Mesothelial cell of epicardium (in vitro differentiated cells): ENCODE measurements at places on chromosomes 11 and 22.

GRCh38 chr11:64765291-64765850 is 5.6 kb upstream of the PYGM start:
- DNase-seq, result no peak

DNA sequence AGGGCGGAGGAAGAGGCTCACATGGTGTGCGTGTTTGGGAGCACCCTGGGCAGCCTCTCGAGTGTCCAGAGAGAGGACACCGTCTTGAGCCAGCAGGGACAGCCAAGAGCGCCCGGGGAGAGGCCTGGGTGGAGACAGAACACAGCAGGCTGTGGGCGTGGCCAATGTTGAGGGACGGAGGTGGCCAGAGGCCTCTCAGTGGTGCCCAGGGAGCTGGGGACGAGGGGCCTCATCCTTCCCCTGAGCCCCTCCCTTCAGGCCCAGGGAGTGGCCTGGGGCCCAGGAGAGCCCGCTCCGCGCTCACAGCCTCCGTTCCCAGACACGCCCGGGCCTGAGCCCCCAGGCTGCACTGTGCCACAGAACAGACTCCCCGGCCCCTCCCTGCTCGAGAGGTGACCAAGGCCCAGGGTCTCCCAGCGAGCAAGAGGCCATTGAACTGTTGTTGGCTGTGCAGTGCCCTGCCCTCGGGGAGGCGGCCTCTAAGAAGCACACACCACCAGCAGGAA is 48.4 kb downstream of the CDKN1C start:
- DNase-seq, result peak; percentile 77

- no peak for DNase-seq
Observed at GRCh38 chr11:127862406-127862805, 725.0 kb downstream of the ETS1 start.

DNA sequence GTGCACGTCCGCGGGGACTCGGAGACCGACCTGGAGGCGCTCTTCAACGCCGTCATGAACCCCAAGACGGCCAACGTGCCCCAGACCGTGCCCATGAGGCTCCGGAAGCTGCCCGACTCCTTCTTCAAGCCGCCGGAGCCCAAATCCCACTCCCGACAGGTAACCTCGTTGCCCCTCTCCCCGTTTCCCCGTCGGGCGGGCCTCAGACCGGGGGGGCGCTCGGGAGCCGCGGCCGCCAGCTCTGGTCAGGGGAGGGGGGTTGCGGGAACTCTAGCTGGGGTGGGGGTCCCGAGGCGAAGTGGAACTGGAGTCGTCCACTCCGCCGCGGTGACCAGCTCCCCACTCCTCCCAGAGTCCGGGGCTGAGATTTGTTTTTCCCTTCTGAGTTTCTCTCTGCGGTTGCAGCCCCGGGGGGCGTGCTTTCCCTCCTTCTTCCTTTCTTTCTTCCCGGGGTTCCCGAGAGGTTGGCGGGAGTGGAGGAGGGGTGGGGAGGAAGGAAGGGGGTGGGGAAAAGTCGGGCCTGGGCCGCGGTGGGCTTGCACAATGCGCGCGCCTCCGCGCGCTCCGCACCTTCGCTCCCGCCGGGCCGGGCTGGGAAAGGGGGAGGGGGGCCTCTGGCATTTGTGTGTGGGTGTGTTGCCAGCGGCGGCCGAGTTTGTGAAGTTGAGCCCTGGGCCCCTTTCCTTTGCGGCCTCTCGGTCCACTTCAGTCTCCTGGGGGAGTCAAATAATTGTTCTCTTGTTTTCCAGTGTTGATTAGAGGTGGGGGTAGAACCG is 952 bp downstream of the YAP1 start:
- DNase-seq, result peak; percentile 87

DNA sequence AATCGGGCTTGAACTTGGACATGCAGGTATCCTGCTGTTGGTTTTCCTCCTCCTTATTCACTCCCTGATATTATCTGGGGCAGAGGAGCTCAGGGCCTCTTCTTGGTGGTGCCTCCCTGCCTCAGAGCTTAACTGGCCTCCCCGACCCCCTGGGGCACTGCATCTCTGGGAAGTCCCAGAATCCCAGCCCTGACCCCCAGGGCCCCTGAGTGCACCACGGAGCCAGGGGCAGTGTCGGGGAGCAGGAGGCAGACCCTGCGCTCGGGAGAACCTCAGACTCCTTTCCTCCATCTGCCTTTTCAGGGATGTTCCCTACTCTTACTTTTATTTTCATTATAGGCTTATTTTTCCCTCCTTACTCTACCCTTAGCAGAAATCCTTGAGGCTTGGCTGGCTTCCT is 537.0 kb downstream of the BRD1 start:
- no peak for DNase-seq

DNA sequence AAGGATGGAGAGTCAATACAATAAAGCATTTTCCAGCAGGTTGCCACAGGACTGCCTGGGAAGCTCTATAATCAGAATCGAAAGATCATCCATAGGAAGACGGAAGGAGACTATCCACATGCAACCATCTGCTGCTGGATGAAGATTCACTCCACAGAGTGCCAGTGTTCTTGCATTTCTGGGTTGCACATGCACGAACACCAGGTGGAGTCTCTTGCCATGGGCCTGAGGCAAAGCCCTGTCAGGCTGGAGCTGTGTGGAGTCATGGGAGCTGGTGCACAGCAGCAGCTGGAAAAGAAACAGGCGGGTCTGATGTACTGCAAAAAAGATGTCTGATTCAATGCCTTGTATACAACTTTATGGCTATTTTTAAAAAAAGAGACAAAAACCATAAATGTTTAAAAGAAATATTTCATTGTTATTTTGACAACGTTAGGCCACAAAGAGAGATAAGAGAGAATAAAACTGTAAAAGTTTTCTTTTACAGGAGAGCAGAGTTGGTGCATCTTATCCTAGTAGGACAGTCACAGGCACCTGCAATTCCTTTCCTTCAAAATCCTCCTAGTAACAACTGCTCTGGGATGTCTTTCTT is 12.9 kb upstream of the FAT3 start:
- no peak for DNase-seq

DNA sequence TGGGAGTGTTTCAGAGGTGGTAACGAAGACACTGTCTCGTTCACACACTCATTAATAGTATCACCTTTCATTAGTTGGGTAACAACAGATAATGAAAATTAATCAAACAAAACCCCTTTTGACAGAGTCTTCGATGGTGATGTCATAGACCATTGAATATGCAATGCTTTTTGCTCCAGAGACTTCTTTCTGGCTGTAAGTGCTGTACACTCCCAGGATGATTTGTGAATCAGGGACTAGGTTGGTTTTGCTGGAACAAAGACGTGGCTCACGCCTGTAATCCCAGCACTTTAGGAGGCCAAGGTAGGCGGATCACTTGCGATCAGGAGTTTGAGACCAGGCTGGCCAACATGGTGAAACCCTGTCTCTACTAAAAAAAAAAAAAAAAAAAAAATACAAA is 9.5 kb upstream of the RASSF10 start:
- DNase-seq, result no peak

DNA sequence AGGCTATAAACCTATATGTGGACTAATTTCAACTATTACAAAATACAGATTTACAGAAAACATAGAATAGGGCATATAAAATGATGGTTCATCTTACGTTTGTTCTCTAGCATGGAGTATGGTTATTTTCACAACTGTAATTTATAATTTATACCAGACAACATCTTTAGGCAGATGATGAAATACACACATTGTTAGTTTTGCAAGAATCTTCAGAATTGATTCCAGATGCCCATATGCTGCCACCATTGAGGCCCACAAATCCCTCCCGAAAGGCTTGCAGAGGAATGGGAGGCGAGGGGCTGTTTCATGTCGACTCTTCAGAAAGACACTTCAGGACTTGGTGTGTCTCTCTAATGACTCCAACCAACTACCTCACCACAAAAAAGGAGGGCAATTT is 6.2 kb downstream of the PTPN5 start:
- no peak for DNase-seq

DNA sequence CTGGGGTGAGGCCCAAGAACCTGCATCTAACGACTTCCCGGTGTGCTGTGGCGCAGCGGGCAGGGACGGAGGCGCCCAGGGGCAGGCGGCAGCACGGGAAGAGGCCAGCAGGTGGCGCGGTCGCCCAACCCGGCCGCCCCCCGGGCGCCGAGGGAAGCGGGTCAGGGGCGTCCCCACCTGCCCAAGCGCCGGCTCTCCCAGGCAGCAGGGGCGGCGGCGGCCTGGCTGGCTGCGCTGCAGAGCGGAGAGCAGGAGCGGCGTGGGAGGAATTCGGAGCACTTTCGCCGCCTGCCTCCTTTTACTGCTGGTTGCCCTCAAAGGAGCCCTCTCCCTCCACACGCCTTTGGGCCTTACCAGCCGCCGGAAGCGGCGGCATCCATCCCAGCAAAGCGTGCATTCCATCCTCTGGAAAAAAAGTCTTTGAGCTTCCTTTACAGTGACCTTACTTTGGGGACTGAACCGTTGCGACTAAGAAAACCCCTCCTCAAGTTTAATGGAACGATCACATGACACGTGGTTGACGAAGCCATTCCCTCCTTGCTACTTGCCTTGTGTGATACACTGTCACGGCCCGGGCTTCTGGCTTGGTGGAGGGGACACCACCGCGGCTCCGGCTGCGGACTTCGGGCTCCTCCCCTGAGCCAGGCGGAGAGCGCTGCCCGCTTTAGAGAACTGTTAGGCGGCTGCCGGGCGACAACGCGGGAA is 106.8 kb upstream of the CLMP start:
- peak; percentile 73 for DNase-seq

GRCh38 chr11:65116370-65117205 is 913 bp downstream of the ZNHIT2 start:
- DNase-seq, result no peak

GRCh38 chr11:73194593-73194992 is 23.5 kb upstream of the P2RY2 start:
- DNase-seq, result no peak

DNA sequence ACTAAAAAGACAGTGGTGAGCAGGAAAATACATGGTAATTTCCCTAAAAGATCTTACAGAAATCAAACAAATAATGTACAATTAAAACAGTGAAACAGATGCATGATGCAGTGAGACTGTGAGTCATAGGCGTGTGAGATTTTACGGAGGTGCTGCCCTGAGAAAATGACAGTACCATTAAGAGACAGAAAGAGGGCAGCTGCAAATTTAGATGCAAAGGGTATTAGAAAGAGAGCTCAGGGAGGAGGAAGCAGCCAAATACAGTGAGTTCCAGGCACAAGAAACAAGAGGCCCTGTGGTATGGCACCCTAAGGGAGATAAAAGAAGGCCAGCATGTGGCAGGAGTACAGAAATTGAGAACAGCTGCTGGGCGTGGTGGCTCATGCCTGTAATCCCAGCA is 88.5 kb upstream of the FIBIN start:
- no peak for DNase-seq

DNA sequence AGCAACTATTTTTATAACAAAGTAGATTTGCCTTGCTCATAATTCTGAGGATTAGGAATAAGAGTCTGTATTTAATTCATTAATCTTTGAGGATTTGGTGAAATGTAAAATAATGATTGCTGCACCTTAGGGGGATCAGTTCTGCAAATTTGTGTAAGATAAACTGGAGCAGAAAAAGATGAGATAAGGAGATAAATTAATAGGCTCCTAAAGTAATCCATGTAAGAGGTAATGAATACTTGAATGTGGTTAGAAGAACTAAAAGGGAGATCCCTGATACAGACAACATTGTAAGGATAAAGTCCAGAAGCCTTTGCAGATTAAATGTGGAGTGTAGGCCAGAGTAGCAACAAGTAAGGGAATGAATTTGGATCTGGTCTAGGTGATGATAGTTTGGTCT is 45.6 kb downstream of the PDHX start:
- DNase-seq, result no peak

DNA sequence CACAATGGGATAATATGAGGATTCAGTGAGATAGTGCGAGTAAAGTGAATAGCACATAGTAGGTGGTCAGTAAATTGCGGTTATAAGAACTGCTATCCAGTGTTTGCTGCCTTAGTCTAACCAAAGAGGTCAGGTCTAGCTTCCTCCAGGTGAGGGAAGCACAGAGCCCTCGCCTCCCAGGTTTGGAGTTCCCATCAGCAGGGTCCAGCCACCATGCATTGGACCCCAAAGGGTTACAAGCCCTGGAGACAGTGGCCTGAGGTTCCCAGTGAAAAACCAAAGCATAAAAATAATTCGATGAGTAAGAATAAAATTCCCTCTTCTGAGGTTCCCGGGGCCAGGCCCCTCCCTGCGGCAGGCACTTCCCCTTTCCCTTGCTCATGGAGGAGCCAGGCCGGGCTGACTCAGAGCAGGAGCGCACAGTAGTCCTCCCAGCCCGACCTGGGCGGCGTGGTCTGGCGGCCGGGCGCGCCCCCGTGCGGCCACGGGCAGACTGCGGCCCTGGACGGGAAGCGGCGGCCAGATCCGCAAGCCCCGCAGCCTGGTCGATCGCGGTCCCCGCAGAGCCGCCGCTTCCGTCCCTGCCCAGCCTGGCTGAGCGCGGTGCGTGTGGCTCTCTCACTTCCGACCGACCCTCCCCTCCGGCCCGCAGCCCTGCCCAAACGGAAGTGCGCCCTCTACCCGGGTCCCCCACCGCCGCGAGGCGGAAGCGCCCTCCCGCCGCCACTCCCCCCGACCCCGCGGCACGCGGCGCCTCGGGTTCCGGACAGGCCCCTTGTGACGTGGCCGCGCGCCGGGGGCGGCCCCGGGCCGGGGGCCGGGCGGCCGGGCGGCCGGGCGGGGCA is at the start of gene SLC39A13:
TSS of gene SLC39A13 (plus strand) at position 845 of the 845 bp plus-strand sequence. CDS start 1,505 bp downstream, outside the sequence.
- peak; percentile 88 for DNase-seq

DNA sequence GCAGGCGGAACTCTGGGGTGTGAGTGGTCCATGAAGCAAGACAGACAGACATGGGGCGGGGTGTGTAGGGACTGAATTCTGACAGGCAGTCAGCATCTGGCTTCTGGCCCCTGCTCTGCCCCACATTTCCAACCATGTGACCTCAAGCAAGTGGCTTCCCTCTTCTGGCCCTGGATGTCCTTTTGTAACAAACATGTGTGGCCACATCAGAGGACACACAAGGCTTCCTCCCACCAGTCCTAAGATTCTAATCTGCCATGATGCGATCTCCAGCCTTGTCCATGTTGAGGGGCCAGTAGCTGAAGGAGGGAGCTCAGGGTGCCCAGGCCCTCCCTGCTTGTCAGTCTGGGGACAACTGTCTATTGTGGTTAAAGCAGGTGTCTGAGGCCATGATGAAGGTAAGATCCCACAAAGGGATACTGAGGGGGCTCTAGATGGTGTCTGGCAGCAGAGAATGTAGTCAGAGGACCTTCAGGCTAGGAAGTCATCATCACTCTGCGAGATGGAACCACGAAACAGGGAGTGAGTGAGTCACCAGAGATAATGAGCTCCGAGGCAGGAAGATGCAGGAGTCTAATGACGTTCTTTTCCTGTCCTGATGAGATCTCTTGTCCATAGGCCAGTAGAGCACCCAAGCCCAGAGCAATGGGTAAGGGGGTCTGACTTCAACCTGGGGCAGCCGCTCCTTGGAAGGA is 27.4 kb downstream of the DRD2 start:
- no peak for DNase-seq

DNA sequence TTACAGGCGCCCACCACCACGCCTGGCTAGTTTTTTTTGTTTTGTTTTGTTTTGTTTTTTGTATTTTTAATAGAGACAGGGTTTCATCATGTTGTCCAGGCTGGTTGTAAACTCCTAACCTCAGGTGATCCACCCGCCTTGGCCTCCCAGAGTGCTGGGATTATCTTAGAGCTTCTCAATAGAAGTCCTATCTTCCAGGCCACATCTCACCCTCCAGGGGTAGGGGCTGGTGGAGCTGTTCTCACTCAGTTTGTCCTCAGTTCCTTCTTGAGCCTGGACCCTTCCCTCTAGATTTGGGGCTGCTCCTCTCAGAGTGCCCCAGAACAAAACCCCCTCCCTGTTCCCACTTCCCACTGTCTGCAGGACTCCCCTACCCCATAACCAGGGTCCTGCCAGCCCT is 31.3 kb downstream of the BCR start:
- no peak for DNase-seq
